NCI-H1417 treated with DMSO at 0.1 percent for 48 hours (cell line): ENCODE measurements at places on chromosomes 4 and X.

DNA sequence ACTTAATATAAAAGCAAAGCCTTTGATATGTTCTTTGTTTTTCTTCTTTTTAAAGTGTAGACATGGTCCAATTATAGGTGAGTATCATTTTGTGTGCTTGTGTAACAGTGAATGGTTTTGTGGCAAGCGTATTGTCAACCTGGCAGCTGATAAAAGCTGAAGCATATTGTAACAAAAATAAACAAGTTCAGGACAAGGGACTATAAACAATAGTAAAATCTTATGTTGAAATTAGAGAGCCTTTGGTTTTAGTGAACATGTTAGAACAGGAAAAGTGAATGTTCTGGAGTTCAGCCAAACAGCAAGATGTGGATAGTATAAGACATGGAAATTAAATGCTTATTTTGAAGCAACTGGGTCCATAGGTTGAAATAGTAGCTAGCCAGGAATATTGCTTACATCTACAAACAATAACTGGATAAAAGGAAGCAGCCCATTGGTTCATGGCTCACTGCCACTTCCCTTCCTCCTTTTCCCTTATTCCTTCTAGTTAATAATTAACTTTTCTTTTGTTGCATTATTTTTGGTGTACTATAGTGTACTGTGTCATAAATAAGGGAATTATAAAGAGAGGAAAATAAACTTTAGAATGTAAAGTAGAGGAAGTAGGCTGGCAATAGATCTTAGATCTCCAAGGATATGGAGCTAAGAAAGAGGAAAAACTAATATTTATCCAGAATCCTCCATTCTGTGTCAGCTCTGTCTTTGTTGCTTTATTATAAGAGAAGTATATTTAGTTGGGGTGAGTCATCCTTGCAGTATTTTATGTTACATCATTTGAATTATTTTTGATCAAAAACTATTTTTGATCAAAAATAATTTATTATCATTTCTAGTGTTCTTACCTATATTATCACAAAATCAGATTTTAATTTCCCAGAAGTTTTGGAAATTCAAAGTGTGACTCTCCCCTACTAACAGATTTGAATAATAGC is 65.6 kb downstream of the MRPL1 start:
- DNase-seq, result no peak

DNA sequence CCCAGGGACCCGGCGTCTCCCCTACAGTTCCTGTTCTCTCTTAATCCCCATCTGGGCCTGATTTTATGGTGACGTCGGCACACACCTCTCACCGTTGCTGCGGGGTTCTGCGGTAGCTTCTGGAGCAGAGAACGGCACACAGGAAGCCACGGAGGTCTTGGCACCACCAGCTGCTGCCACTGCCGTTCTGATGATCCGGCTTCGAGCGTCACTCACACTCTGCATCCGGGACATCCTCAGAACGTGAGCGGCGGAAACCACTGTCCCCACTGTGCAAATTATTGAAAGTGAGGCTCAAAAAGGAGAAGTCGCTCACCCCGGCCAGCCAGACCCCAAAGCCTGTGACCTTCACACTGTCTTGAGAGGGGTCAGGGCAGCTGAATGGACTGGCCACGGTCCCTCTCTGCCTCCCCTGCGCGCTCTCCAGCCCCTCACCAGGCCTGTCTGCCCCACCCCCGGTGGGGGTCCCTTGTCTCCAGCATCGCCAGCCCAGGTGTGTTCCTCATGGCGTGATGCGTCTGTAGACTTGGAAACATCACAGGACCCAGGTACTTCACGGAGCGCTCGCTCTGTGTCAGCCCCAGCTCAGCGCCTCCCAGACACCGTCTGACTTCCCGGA is 201.1 kb downstream of the AFAP1 start:
- no peak for DNase-seq

- DNase-seq, result no peak
These were observed 83.2 kb upstream of the USP9X start for GRCh38 chrX:41002026-41002425.

DNA sequence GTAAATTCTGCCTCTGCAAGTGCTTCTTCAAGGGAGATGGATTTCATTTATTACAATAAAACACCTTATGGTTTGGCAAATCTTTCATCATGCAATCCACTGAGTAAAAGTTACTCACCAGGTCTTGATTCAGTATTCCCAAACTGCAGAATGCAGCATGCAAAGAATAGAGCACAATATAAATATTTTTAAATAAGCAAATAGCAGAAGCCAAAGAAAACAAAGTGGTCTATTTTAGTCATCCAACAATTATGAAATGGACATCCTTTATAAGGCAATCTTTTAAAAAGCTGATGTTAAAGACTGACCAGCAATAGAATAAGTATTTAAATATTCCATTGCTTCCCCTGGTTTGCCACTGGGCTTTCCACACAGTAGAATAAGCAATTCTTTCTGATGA is 59.5 kb downstream of the SLC39A8 start:
- DNase-seq, result no peak

DNA sequence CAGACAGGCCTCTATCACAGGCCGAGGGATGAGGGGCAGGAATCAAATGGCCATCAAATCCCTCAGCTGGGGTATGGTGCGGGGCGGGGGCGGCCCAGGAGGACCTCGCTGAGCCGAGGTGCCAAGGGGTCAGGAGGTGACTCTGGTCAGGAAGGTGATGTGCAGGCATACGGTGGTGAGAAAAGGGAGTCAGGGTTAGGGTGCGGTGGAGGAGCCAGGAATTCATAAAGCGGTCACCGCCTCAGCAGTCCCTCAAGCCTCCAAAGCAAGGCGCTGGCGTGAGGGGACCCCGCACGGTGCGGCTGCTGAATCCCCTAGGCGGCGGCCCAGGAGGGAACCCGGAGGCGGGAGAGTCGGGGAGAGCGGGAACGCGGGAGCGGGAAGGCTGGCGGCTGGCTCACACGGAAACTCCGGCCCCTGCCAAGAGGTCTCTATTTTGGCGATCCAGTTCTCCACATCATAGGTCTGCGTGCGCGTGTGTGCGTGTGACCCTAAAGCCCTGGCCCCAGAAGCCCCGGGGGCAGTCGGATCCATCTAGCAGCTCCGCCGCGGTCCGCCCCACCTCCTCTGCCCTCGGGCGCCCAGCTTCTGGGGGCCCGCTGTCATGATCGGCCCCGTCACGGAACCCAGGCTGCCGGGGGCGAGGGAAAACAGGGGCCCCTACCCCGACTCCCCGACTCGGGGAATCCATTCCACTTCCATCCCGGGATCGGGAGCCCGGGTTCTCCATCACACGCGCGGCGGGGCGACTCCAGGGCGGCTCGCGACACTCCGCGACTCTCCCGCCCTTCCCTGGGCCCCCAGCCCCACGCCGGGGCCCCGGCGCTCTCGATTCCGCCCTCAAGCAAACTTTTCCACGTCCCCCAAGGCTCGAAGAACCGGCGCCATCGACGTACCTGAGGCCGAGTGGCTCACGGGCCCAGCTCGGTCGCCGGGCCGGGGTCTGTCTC is 593 bp downstream of the ELF4 start:
- DNase-seq, result no peak

- DNase-seq, result no peak
These were observed 8.8 kb upstream of the GRPR start for GRCh38 chrX:16114611-16115010.

DNA sequence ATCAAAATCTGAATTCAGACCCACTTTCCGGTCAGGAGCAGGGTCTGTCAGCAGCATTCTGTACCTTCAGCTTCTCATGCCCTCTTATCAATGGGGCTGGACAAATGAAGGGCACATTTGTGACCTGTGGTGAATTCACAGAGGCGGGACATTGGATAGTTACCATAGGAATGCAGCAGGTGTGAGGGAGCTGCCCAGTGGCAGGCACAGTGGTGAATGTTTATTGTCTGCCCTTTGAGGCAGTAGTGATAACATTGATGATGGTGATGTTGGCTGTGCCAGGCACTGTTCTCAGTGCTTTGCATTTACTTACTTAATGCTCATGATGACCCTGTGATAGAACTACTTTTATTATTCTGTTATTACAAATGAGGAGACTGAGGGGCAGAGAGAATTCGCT is 101.2 kb upstream of the KIT start:
- DNase-seq, result no peak

DNA sequence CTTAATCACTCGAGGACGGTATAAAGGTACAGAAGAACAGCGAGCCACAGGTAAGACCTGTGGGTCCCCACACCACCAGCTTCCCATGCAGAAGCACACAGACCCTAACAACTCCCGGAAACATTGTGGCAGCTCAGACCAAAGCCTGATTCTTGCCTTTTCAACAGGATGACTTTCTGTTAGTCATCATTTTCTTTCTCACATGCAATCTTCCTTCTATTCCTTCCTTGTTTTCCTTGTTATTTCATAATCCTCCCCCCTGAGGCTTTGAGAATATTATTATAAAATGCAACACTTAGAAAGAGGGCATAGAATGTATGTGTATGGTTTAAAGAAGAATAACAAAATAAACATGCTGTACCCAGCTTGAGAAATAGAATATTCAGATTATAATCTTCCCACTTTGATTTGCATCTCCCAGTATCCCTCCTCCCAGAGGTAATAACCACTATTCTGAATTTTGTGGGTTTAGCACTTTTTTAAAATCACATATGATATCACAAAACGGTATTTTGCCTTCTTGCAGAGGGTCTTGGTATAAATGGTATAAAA is 100.9 kb downstream of the FHDC1 start:
- DNase-seq, result no peak

- DNase-seq, result no peak
These were observed 28.8 kb downstream of the NEK1 start for GRCh38 chr4:169583563-169583962.

GRCh38 chr4:176274441-176274840 is 5.4 kb upstream of the ASB5 start:
- DNase-seq, result no peak

DNA sequence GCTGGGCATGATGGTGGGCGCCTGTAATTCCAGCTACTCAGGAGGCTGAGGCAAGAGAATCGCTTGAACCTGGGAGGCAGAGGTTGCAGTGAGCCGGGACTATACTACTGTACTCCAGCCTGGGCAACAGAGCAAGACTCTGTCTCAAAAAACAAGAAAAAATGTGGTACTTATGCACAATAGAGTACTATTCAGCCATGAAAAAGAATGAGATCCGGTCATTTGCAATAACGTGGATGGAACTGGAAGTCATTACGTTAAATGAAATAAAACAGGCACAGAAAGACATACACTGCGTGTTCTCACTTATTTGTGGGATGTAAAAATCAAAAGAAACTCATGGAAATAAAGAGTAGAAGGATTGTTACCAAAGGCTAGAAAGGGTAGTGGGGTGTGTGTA is 12.1 kb downstream of the RPGR start:
- DNase-seq, result no peak

- no peak for DNase-seq
These were observed 688 bp downstream of the UFSP2 start for GRCh38 chr4:185424905-185425646.

DNA sequence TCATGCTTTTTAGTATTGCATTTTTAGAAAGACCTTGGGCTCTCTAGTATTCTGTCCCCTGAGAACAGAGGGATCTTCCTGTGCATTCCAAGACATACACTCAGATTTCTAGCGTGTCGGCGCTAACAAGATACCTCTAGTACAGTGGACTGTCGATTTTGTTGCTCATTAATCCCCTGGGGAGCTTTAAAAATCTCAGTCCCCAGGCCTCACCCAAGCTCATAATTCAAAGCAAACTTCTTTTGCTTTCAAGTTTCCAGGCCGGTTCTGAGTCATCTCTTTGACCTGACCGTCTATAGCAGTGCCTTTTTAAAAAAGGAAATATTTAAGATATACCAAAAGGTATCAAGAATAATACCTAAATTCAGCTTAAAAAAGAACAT is 137.0 kb downstream of the AMMECR1 start:
- DNase-seq, result no peak

DNA sequence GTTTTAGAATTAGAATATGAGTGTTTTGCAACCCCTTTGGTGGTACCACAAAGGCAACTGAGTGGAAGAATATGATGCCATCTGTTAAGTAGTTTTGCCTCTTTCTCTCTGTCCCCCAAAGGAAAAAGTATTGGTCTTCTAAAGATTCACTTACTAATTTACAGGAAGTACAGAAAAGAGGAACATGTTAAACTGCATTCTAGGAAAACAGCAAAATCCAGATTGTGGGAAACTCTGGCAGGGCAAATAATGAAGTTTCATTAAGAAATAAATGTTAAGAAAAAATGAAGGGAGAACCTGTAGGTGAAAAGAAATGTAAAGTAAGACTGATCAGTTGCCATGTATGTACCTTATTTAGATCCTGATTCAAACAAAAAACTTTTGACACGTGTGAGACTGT is 39.3 kb downstream of the NSUN7 start:
- DNase-seq, result no peak

DNA sequence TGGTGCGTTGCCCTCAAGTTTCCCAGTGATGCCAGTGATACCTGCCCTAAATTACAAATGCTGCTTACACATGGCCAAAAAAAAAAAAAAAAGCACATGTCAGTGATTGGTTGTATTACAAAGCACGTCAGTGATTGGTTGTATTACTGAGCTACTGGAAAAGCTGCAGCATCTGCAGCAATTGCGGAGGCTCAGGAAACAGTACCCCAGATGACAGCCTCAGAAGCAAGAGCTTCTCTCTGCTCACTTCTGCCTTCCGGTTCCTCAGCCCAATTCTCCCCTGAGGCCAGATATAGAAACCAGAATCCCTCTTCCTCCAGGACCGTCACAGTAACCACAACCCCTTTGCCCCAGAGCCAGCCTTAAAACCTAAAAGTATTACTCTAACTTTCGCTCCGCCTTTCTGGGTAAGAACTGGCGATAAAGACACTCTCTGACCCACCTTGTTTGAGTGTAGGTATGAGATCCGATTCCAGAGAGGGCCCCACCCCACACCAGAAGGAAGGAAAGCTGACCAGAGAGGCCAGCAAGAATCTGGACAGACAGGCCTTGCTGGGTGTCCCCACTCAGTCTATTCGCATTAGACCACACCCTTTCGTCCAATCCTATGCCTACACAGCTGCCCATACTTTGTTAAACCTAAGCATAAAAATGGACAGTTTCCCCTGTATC is 85.0 kb upstream of the SORBS2 start:
- no peak for DNase-seq

GRCh38 chr4:184641022-184641421 is 8.2 kb downstream of the CASP3 start:
- DNase-seq, result no peak

- DNase-seq, result no peak
These were observed 21.5 kb downstream of the SUPT20HL2 start for GRCh38 chrX:24292353-24292752.

GRCh38 chr4:119238068-119238722 is 25.7 kb downstream of the USP53 start:
- DNase-seq, result no peak

- no peak for DNase-seq
These were observed 19.1 kb downstream of the PAGE2 start for GRCh38 chrX:55107911-55108310.

GRCh38 chr4:90544532-90545045 is 417.4 kb downstream of the CCSER1 start:
- DNase-seq, result no peak

- no peak for DNase-seq
These were observed at the start of gene TEX28 for GRCh38 chrX:154294791-154295574. Gene TEX28 (minus strand): TSS chrX:154295124. CDS start chrX:154292117, 3,007 bp downstream.

GRCh38 chrX:148609515-148610327 is 109.3 kb downstream of the AFF2 start:
- no peak for DNase-seq

- no peak for DNase-seq
These were observed 56.2 kb upstream of the CHRDL1 start for GRCh38 chrX:110851780-110852179.

- no peak for DNase-seq
These were observed 39.8 kb upstream of the NAP1L5 start for GRCh38 chr4:88737307-88737941.

GRCh38 chrX:49748211-49748956 is 52.6 kb upstream of the PAGE1 start:
- no peak for DNase-seq
